ENCODE measurements at places on chromosomes 4 and X.

- DNase-seq = no peak
Measured at GRCh38 chr4:24091639-24092233, 201.9 kb upstream of the PPARGC1A start.

GRCh38 chr4:182861346-182861745 lies 55.8 kb downstream of the DCTD start:
- no peak for DNase-seq

- DNase-seq = no peak
Measured at GRCh38 chr4:186934841-186935443, 211.3 kb upstream of the FAT1 start.

DNA sequence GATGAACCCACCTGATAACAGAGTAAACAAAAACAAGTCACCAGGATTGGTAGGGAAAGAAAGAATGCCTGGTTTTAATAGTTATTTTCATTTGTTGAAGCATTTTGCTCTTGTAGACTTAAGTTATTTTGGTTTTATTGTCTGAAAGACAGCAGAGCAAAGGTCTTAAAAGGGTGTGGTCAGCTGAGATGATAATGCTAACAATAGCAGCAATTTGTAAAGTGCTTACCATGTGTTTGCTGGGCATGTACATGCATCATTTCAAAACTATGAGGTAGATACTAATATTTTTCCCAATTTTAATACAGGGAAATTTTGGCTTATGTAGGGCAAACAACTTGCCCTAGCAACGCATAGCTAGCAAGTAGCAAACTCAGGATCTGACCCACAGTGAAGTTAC lies 46.8 kb upstream of the SLC10A4 start:
- DNase-seq = no peak

Data from SHP77 (cell line).